ENCODE measurements at places on chromosomes 12 and 14. TPM values are rescaled to one million over a fixed set of nuclear protein-coding genes. Genes with fewer than 3 reads are reported as not detected.

IGFBP6 gene
- 0.64 TPM for total RNA-seq

CPNE8 gene
- 18.8 TPM for total RNA-seq

ACSS3 gene
- total RNA-seq: 0.31 TPM

NIN gene
- total RNA-seq: 135 TPM

TCL1B gene
- total RNA-seq: not detected
